ENCODE measurements at places on chromosomes 5 and 9. TPM values are rescaled to one million over a fixed set of nuclear protein-coding genes. Genes with fewer than 3 reads are reported as not detected.

The FOXD4 gene
- 0.36 TPM for total RNA-seq

The BTNL8 gene
- total RNA-seq: not detected

The NEUROG1 gene
- total RNA-seq: not detected

The PCDHA9 gene
- total RNA-seq: 0.43 TPM

The TMEFF1 gene
- 0.21 TPM for total RNA-seq

The MEF2C gene
- 2.1 TPM for total RNA-seq
